ENCODE measurements at places on chromosomes 16 and 17. TPM values are rescaled to one million over a fixed set of nuclear protein-coding genes. Genes with fewer than 3 reads are reported as not detected.

Gene ACSM3
- 3.8 TPM for polyA plus RNA-seq

Gene TMEM132E
- 0.09 TPM for polyA plus RNA-seq

Gene RCVRN
- polyA plus RNA-seq: 0.66 TPM

Gene CCL4
- polyA plus RNA-seq: 1.0 TPM

Gene HEATR9
- polyA plus RNA-seq: not detected

Gene TMEM107
- polyA plus RNA-seq: 4.5 TPM

Gene PRDM7
- not detected for polyA plus RNA-seq

Gene ATF7IP2
- 24.3 TPM for polyA plus RNA-seq

Gene SOCS1
- polyA plus RNA-seq: 5.8 TPM

Gene CD19
- 0.06 TPM for polyA plus RNA-seq

Gene TBX21
- polyA plus RNA-seq: 0.15 TPM

Gene GPR179
- polyA plus RNA-seq: 0.22 TPM

Gene CD300LG
- polyA plus RNA-seq: 34.3 TPM

Gene CSF3
- polyA plus RNA-seq: 0.29 TPM

Gene KRTAP2-3
- not detected for polyA plus RNA-seq

Gene IKZF3
- 0.06 TPM for polyA plus RNA-seq

Gene MILR1
- polyA plus RNA-seq: 1.5 TPM

Gene KRTAP1-1
- not detected for polyA plus RNA-seq

Gene PDPR
- polyA plus RNA-seq: 4.4 TPM
